ENCODE measurements at places on chromosomes 2 and 18. TPM values are rescaled to one million over a fixed set of nuclear protein-coding genes. Genes with fewer than 3 reads are reported as not detected.

ALLC gene
- not detected for total RNA-seq

CNDP1 gene
- not detected for total RNA-seq

CD8A gene
- 0.91 TPM for total RNA-seq

KLHL30 gene
- not detected for total RNA-seq

RFX8 gene
- total RNA-seq = 1.3 TPM

LAMA1 gene
- total RNA-seq = not detected

STARD6 gene
- total RNA-seq = not detected

ARHGAP15 gene
- total RNA-seq = 225 TPM

ACOXL gene
- total RNA-seq = not detected

ECEL1 gene
- not detected for total RNA-seq

FARSB gene
- total RNA-seq = 11.2 TPM

CPSF3 gene
- total RNA-seq = 20.9 TPM

All from CD4-positive, alpha-beta memory T cell (primary cell).